GDM1 (cell line): ENCODE measurements at places on chromosomes 6 and 20.

DNA sequence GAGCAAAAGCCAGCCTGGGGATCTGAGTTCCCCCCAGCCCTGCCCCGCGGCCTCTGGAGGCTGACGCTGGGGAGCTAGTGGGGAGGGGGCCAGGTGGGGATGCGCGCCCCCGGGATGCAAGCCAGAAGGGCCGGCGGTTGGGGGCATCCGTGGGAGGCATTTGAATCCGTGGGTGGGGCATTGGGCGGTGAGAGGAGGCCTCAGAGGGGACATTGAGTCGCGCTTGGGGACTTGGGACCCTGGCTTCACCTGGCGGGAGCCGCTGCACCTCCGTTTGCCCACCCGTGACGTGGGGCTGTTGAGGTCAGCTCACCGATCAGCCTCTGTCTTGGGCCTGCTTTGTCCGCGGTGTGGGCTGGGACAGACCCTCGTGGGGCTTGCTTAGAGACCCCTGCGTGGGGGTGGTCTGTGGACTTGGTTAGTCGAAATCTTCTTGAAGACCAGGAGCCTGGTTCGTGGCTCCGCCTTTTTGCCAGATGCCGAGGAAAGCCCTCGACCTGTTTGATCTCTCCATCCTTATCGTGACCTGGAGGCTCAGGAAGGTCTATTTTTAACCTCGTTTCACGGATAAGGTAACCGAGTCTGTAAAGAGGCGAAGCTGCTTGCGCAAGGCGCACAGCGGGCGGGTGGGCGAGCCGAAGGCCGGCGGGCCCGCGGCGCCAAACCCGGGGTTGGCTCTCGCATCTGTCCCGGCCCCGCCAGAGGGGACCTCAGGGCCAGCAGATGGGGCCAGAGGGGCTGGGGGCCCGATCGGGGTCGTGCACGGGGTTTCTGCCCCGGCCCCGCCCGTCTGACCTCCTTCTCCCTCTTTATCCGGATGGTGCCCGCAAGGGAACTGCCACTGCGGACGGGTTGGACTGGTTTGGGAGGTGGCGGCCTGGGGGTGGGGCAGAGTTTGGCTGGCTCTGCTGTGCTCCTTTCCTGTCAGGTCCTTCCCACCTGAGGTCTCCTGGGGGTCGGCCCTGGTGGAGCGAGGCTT lies 8.3 kb downstream of the FAM110A start:
- DNase-seq: no peak

DNA sequence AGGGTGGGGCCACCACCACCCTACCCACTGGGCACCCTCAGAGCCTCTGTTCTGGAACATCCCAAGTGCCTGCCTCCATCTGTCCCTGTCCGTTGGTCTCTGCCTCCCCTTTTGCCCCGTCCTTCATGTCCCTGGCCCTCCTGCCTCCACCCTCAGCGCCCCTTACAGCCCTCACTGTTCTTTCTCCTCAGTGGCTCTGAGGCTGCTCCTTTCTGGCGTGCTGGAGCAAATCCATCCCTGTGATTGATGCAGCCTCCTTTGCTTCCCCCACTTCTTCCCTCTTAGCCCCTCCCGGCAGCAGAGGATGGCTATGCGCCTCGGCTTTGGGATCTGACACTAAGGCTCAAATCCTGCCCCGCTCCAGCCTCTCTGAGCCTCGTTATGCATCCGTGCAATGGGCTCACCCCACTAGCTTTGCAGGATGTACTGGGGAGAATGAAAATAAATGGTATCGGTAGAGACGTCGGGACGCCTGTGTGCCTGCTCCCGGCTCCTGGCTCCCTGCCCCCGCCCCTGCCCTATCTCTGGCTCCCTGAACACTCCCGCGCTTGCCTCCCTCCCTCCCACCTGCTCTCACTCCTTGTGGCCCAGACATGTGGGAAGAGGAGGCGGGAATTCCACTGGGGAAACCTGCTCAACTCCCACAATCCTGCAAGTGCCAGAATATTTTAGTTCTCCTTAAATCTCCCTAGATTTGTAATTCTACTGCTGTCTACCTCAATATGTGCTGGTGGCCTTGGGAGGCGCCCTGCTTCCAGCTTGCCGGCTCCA lies 13.1 kb downstream of the VSTM2L start:
- no peak for DNase-seq

DNA sequence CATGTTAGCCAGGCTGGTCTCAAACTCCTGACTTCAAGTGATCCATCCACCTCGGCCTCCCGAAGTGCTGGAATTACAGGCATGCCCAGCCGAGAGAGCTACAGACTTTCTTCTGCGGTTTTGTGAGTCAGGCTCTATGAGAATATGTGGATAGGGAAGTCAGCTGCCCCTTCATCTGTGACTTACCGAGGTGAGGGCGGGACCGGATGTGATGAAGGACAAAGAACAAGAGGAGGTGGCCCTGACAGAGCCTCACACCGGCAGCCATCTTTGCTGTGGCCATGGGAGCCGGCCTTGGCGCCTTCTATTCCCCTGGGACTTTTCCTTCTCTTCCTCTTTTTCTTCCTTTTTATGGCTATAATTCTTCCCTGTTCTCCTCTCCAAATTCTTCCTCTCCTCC lies 67.0 kb downstream of the IYD start:
- DNase-seq: no peak

DNA sequence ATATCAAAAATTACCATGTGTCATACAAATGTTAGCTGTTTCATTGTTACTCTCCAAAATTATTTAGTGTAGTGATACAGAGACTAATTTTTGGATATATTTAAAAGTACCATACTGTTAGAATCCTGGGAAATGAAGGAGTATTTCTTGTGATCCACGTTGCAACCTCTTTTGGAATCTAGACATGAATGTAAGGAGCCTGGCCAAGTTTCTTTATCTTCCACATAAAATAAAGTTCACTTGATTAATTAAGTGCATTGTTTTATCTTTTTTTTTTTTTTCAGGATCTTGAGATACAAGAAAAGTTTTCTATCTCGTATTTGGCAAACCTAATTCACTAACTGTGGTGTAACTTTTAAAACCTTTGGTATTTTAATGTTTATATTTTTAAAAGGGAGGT lies 270.7 kb downstream of the SOX4 start:
- no peak for DNase-seq
